NCI-H2227 treated with DMSO at 0.1 percent for 48 hours (cell line): ENCODE measurements at places on chromosomes 1 and 21.

DNA sequence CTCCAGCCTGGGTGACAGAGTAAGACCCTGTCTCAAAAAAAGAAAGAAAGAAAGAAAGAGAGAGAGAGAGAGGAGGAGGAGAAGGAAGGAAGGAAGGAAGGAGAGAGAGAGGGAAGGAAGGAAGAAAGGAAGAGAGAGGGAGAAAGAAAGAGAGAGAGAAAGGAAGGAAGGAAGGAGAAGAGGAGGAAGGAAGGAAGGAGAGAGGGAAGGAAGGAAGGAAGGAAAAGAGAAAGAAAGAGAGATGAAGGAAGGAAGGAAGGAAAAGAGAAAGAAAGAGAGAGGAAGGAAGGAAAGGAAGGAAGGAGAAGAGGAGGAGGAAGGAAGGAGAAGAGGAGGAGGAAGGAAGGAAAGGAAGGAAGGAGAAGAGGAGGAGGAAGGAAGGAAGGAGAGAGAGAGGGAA lies 82.2 kb upstream of the ATP1B1 start:
- no peak for DNase-seq

- peak; percentile 57 for DNase-seq
These were observed 780 bp downstream of the HIVEP3 start for GRCh38 chr1:41917835-41918449.

- no peak for DNase-seq
These were observed 295.2 kb downstream of the HLX start for GRCh38 chr1:221174330-221174993.

GRCh38 chr1:153429266-153430165 lies 13.2 kb downstream of the S100A7A start:
- DNase-seq = no peak

DNA sequence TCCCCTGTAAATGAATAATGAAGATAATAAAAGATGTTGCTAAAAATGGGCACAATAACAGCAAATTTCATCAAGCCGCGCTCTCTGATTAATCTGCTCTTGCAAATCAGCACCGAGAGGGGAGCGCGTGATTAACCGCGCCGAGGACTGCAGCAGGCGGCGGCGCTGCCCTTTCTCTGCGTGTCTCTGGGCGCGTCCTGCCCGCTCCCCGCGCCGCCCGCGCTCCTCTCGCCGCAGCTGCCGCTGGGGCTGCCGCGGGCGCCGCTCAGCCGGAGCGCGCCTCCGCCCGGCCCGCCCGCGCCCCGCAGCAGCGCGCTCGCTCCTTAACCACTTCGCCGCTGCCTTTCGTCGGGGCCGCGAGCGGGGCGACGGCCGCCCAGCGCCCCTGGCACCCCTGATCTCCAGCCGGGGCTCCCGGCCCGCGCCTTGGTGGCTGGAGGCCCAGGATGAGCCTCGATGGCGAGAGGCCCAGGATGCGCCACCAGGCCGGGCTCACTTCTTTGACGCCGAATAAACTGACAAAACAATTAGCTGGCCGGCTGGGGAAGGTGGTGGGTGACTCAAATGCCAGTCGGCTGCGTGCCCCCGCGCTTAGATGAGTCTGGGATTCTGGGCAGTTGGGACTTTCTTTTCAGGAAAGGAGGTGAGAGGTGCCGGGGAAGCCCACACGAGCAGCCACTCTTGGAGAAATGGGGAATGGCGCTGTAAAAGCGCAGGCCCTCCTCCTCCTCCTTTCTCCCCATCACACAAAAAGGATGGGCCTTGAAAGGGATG lies 221.4 kb upstream of the PKN2 start:
- peak; percentile 14 for DNase-seq

- DNase-seq = no peak
These were observed 15.7 kb upstream of the ATP13A2 start for GRCh38 chr1:17027403-17027802.

- DNase-seq = no peak
These were observed 14.6 kb downstream of the GTF2B start for GRCh38 chr1:88876573-88877365.
